Retinal pigment epithelial cell (primary cell): ENCODE measurements at places on chromosomes 2 and 18.

GRCh38 chr2:189954989-189955388 lies 107.5 kb downstream of the MSTN start:
- no peak for DNase-seq

DNA sequence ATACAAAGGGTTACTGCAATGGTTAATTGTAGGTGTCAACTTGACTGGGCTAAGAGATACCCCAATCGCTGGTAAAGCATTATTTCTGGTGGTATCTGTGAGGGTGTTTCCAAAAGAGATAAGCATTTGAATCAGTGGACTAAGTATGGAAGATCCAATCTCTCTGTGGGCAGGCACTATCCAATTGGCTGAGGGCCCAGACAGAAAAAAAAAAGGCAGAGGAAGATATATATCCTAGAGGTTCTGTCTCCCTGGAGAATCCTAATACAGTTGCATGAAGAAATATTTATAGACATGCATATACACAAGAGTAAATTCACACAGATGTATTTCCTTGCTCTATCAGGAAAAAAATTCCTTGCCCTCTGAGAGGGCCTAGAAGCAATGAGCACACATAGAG lies 43.9 kb downstream of the TBC1D8 start:
- DNase-seq: no peak

- no peak for DNase-seq
Measured at GRCh38 chr2:71466301-71467179, 13.2 kb downstream of the DYSF start.

DNA sequence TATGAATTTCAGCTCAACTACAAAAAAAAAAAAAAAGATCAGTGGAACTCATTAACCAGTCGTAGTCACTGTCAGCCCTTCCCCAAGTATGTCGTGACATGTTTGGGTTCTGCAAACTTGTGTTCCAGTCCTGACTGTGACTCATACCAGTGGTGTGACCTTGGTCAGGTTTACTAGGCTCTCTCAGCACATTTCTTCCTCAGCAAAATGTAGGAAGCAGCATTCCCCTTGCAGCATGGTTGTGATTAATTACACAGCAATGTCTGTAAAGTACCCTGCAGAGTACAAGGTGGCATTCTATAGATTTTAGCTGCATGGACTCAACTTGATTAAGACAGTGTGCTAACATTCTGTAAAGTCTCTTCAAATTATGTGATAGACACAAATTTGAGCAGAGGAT lies 156.9 kb downstream of the LAMA1 start:
- DNase-seq: peak; percentile 42

GRCh38 chr2:181812106-181812743 lies 79.3 kb upstream of the ITPRID2 start:
- no peak for DNase-seq

DNA sequence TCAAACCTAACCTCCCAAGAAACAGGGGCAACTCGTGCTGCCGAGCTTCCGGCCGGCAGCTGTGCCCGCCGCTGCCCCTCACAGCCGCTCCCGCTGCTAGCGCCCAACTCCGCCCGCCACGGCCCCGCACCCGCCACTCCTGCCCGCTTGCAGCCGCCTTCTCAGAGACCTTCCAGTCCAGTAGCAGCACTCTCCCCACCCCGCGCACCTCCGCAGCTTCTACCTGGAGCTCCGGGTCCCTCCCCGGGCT lies 722 bp upstream of the C2orf15 start:
- no peak for DNase-seq
